Bronchial epithelial cell (primary cell): ENCODE measurements at places on chromosomes 6 and 20. TPM values are rescaled to one million over a fixed set of nuclear protein-coding genes. Genes with fewer than 3 reads are reported as not detected.

FOXF2 gene
- under 0.01 TPM in 1 of 2 replicates, not detected in the other for total RNA-seq

PI16 gene
- not detected in 2 replicates for total RNA-seq

TREML4 gene
- not detected in 2 replicates for total RNA-seq

MACROD2 gene
- total RNA-seq: 1.6 and 1.7 TPM in 2 replicates

NOX3 gene
- total RNA-seq: not detected in 2 replicates

ITPR3 gene
- total RNA-seq: 66.6 and 95.6 TPM in 2 replicates

C6orf132 gene
- total RNA-seq: 11.3 and 46.1 TPM in 2 replicates

C6orf58 gene
- total RNA-seq: not detected in 2 replicates

BPI gene
- total RNA-seq: not detected in 2 replicates

RIPOR3 gene
- total RNA-seq: under 0.01 and 0.53 TPM in 2 replicates

NRN1 gene
- not detected in 2 replicates for total RNA-seq
